ENCODE measurements at places on chromosomes 7 and 10.

DNA sequence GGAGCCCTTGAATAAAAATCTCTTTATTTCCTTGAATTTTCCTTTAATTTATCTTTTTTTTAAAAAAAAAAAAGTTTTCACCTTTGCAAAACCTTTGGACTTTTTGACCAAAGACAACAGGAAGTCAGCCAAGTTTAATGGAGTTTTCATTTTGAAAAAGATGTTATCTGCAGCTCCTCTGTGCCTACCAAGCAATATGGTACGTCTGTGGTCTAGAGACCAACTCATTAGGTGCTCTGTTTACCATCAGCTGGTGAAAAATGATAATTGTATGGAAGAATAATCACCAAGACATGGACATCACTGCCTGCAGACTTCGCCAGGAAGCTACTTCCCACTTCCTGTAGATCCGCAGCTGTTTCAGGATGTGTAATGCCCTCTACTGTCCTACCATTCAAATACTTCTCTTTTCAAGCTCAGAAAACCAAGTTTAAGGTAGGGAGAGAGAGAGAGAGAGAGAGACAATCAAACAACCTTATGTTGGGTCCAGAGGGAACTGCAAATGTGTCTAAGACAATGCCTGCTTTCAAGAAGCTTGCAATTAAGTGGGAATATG lies 18.7 kb downstream of the PLXNA4 start:
- no peak for DNase-seq

GRCh38 chr7:22563621-22564241 lies 63.7 kb upstream of the STEAP1B start:
- DNase-seq, result no peak

DNA sequence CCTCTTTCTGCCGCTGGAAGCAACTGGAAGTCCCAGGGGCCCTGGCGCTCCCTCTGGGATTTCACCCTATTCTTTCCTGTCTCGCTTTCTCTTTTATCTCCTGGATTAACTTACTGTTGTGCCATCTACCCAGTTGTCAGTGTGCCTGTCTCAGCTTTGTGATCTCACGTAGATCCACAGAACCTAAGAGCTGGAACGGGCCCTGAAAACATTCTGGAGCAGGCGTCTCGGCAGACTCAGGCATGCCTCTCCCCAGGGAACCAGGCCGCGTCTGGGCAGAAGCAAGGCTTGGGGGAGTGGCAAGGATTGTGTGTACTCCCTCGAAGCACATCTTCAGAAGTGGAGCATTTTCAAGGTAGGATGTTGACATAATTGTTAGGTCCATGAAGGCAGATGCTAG lies 87.2 kb downstream of the KCNMA1 start:
- no peak for DNase-seq

- DNase-seq, result no peak
Observed at GRCh38 chr10:47030191-47030703, 119.0 kb downstream of the PTPN20 start.

DNA sequence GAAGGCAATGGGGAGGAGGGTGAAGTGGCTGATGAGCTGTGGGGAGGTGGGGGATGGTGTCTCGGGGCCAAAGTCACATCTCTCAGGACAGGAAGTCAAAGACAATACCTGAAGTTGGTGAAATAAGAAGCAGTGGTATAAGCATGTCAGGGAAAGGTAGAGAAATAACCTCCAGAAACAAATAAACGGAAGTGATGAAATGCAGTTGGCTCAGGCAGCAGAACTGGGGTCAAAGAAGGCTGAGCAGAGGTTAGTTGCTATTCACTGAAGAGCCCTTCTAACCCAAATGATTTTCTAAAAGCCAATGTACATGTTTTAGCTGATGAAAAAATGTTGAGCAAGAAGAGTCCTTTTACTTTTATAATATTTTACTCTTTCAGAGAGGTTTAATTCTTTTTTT lies 78.6 kb upstream of the ADRB1 start:
- no peak for DNase-seq

- no peak for DNase-seq
Observed at GRCh38 chr7:26538216-26538615, 246.6 kb downstream of the SNX10 start.

DNA sequence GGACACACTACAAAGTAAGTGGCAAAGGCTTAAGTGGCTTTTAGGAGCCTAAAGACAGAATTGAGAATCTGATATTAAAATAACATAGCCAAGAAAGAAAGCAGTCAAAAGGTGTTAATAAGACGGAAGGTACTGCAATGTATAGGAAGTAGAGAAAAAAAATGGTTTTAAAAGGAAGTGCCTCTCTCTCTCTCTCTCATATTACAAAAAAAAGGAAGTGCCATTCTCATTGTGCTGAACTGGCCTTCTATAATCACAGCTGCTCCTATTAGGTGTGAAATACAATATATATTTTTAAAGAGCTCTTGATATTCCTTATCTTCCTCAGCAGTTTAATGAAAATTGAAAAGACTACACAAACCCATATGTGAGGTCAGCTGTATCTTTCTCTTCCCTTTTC lies 199.4 kb upstream of the NPVF start:
- no peak for DNase-seq

- DNase-seq, result no peak
Observed at GRCh38 chr10:86204421-86205305, 161.9 kb downstream of the GRID1 start.

DNA sequence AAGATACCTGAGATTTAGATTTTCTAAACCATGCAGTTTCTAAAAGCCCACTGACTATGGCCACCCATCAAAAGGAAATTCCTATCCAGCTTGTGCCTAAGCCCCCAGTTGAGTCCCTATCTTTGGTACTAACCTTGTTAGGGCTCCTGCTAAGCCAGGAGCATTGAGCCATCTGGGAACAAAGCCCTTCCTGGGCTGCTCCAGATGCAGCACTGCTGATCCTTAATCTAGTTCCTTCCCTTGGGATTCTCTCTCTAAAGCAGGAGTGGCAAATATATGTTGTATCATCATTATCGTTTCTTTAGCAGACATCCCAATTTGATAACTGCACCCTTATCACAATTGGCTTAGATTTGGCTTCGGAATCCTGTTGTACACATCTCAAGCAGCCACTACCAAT lies 24.7 kb upstream of the PDLIM1 start:
- DNase-seq, result no peak
